Smooth muscle cell of the brain vasculature (primary cell): ENCODE measurements at places on chromosomes 5 and 9.

GRCh38 chr5:53319315-53319714 is 161.1 kb upstream of the FST start:
- DNase-seq = no peak

GRCh38 chr5:156407251-156407650 is 80.3 kb downstream of the SGCD start:
- no peak for DNase-seq

DNA sequence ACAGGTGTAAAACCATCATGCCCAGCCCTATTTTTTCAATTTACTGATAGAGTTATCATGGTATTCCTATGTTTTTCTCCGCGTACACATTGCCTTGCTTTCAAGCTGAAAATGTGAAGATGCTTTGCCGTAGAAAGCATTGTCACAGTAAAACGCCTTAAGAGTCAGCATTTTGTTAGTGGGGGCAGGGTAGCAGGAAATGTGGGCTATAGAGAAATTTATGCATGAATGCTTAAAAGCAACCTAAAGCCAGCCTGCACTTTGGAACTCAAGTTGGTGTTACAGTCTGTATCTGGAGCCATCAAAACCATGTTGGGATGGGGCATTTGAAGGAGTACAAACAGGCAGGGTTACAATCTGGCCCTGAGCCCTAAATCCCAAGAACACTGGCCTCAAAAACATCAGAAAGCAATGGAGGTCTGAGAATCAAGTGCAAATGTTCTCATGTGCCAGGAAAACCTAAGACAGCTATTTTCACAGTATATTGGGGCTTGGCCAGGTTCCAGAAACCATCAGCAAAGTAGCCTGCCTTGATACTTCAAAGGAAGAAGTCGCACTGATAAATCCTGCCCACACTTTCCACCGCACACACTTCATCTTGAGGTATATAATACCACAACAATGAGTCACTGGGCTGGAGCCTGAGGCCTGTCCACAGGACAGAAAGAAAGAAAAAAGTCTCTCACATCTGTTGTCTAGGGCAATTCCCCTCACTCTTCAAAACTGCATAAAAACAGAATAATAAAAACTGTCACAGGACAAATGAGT is 313.8 kb downstream of the ENC1 start:
- DNase-seq = peak; percentile 88

DNA sequence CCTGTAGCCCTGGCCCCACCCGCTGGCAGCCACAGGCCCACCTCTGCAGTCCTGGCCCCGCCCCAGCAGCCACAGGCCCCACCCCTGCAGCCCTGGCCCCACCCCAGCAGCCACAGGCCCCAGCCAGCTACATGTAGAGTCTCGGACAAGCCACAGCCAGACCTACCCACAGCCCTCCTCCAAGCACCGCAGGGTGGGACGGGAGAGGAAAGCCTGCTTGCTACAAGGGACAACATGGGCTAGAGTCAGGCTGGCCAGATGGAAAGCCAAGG is 49.5 kb upstream of the SARDH start:
- no peak for DNase-seq

- no peak for DNase-seq
Observed at GRCh38 chr5:115843444-115844130, 1.9 kb downstream of the AP3S1 start.

GRCh38 chr5:32953694-32954093 is 242.6 kb downstream of the NPR3 start:
- DNase-seq = no peak

DNA sequence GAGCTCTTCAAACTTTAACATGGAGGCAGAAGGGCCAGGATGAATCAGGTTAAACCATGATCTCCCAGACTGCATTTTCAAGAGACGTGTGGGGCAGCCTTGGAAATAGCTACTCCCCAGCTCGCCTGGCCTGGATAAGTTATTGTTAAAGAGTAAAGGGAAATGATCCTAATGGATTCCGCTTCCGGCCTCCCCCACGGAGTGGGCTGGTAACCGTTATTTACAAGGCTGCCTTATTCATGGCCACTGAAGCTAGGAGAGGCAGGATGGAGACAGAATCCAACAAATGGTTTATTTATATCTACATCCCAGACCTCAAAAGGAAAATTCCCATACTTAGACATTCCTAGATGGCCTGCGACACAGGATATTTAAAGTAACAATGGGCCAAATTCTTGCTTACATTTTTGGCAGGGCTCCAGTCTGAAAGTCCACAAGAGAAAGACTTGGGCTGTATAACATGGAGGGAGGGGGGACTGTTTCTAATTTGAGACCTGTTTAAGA is 27.9 kb downstream of the SPRY4 start:
- DNase-seq = no peak

- DNase-seq = no peak
Observed at GRCh38 chr5:132830436-132831094, at the start of gene SHROOM1. Gene SHROOM1, minus strand, starts transcription at chr5:132830647. Its CDS starts 4,507 bp downstream, at chr5:132826140.

- no peak for DNase-seq
Observed at GRCh38 chr9:122684851-122685250, 9.9 kb downstream of the OR1L3 start.

DNA sequence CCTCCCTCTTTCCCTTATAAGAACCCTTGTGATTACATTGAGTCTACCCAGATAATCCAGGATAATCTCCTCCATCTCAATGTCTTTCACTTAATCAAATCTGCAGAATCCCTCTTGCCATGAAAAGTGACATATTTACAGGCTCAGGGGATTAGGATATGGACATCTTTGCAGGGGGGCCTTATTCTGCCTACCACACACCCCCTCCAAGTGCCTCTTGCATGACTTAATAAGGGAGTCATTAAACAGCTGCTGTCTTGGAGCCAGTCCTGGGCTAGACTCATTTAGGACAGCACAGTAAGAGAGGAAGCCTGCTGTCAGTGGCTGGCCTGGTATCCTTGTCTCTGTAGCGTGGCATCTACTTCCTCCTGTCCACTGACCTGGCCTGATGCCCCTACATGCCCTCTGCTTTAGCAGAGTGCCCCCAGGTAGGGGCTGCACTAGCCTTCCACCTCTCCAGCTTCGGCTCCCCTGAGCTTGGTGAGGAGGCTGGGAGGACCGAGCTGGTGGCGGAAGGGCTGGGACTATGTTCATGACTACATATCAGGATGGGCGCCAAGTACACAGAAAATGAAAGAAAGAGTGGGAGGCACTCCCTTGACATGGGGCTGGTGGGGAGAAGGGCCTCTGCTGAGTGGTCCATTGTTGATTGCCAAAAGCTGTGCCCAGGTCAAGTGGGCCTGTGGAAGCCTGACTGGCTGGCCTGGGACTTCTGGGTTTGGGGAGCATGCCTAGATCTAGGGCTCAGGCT is 17.2 kb downstream of the ENHO start:
- no peak for DNase-seq

DNA sequence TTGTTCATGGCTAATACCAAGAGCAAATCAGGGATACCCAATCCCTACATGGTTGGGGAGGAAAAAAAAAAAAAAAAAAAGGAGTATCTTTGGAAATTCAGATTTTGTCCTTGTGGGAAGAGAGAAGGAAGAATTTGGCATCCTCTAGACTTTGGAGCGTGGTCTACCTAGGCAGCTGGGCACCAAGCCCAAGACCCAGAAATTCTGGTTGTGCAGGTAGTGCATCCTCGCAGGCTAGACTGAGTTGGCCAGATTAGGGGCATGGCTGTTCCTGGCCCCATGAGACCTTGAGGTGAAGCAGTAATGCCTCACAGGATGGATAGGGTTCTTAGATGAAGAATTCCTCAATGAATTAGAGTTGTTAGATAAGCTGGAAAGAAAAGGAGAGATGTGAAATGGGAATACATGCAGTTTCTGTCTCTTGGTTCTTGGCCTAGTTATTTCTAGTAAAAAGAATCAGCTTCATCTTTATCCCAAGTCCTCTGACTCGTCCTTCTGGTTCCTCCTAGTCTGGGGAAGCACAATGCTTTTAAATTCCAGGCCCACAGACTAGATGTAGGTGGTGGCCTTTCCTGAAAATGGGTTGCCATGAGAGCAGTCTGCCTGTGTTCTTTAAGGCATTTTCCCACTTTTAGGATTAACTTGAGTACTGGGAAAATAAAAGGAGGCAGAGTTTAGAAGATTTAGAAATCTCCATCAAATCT is 140.5 kb upstream of the RUSC2 start:
- DNase-seq = no peak

GRCh38 chr9:38286766-38287165 is 105.7 kb upstream of the ALDH1B1 start:
- no peak for DNase-seq

GRCh38 chr5:96936431-96937320 is 796 bp downstream of the LNPEP start:
- DNase-seq = no peak

DNA sequence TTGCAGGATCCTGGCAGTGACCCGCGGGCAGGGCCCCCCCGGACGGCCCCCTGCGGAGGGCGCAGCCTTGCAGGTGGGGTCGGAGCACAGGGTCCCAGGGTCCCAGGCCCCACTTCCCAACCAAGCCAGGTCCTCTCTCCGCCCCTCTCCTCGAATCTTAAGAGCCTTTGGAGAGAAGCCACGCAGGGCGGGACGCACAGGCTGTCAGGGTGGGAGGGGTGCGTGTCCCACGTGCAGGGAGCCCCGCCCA is 18.4 kb upstream of the EGFL7 start:
- no peak for DNase-seq

GRCh38 chr5:125450771-125451170 is 704.3 kb upstream of the ZNF608 start:
- DNase-seq = no peak

GRCh38 chr9:126763130-126763764 is 41.6 kb upstream of the ZBTB43 start:
- DNase-seq = no peak

- no peak for DNase-seq
Observed at GRCh38 chr9:99823681-99824377, 2.1 kb downstream of the NR4A3 start.

GRCh38 chr5:107668154-107669095 is 2.3 kb downstream of the EFNA5 start:
- no peak for DNase-seq

GRCh38 chr9:88810826-88811225 is 180.4 kb upstream of the S1PR3 start:
- no peak for DNase-seq

DNA sequence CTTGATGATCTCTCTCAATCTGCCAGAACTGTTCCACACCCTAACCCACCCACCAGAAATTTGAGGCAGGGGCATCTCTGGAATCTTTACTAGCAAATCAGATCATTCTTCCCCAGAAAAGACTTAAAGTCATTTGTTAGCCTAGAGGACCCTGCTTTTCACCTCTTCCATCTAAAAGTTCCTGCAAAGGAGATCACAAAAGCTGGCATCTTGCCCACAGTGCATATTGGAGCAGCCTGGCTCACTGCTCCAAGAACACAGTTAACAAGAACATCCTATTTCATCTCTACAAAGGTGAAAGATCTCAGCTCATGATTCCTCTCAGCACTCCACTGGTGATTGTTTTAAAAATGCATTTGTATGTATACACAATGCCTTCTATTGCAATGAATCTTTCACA is 36.3 kb downstream of the GABRP start:
- no peak for DNase-seq

GRCh38 chr5:115028557-115028956 is 141.2 kb downstream of the TRIM36 start:
- DNase-seq = no peak

GRCh38 chr9:85331626-85332025 is 410.1 kb downstream of the AGTPBP1 start:
- no peak for DNase-seq

- no peak for DNase-seq
Observed at GRCh38 chr9:33748633-33749304, 46.6 kb upstream of the PRSS3 start.

GRCh38 chr5:134003064-134003816 is 1.5 kb downstream of the VDAC1 start:
- no peak for DNase-seq

- DNase-seq = no peak
Observed at GRCh38 chr5:148620696-148621095, 33.6 kb downstream of the HTR4 start.

DNA sequence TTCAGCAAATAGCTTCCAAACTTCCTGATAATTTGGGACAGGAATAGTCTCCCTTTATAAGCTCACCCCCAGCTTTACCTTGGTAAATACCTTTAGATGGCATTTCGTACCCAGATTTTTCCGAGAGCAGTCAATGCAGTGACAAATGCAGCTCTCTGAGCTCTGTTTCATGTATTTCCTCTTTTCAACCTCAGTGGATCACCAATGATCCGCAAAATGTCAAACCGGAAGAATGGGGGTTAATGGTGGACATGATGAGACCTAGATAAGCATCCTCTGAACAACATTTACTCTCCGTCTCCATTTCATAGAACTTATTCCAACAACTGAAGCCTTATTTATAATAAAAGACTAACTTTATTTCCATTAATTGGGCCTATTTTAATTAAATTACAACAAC is 227.3 kb downstream of the MCTP1 start:
- no peak for DNase-seq

DNA sequence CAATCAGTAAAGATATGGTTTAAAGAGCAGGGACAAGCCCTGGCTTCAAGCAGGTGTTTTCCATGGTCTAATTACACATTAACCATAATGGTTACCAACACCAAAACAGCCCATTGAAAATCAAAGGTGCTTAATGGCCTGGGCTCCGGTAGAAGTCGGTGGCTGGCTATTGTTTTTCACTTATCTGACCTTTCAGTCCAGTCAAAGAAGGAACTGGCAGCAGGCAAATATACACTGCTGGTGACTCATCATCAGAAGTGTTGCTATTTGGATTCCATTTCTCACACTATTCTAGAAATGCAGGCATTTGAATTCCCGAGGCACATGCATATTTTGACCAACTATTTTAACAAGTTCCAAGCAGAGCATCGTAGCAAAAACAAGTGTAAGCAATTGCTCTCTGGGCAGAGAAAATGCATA is 26.3 kb upstream of the GABRP start:
- DNase-seq = no peak

DNA sequence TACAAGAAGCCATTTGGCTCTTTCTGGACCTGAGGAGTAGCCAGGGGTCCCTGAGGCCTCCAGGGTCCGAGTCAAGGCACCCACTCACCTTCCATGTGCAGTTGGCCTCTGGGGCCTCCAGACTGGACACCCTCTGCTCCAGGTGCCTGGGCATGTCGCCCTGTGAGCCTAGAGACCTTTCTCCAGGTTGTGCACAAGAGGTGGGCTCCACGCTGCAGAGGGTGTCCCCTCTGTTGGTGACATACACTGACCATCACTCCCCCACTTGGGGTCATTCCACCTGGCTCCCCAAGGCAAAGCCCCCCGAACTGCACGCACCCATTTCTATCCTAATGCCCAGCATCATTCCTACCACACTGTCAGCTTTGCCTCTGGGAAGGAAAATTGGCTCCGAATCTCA is 48.8 kb downstream of the RASGEF1C start:
- DNase-seq = no peak
